Germinal center (tissue), 1 donor: ENCODE measurements at places on chromosomes 1 and 21.

- no peak for DNase-seq
Observed at GRCh38 chr1:3561702-3562101, 49.6 kb downstream of the MEGF6 start.

GRCh38 chr1:145961109-145961424 lies 3.2 kb upstream of the LIX1L start:
- no peak for DNase-seq

DNA sequence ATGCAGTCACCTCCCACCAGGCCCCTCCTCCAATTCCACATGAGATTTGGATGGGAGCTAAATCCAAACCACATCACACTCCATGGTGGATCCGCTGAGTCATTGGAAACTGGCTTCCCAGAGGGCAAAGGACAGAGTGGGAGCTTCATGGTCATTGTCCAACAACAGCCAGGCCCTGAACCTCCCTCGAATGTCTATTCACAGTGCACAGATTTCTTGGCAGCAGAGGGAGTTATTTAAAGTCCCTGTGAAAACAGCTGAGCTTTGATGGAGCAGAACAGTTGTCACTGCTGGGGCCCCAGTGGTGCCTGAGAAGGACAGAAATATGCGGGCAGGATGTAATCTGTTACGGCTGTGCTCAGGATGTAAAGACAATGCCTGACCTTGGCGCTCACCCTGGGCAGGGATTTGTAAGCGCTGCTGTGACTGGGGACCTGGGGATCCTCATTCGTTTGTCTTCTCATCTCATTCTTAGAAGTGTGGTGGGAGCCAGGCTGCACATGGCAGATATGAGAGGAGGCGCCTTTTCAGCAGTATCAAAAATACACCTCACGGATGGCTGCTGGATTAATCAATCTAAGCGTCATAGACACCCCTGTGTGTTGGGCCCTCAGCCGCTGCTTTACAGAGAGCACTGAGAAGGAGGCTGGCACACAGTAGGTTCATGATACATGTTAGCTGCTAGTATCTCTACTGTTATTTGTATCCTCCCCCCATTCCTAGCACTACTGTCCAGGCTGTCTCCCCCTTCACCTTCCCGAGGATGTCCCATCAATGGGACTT lies 439.4 kb downstream of the PTPRU start:
- DNase-seq = no peak

DNA sequence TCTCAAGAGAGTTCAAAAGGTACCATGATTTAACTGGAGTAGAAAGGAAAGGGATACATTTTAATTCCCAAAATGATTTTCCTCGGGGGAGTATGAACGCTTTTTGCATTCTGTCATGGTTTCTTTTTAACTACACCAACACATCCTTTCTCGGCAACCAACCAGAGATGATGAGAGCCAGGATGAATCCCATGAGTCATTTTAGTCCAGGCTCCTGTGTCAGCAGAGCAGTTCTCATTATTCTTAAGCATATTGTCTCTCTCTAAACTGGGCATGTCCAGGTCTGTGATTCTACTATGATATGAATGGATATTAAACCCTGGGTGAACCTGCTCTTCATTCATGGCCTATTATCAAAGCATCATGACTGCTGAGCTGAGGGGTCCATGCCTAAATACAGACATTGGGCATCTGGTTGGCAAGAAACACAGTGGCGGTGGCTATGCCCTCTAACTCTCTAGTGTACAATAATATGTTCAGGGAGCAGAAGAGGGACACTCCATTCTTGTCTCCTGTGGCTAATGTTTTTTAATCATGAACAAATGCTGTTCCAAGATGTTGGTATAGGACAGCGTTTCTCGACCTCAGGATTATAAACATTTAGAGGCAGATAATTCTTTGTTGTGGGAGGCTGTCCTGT lies 124.3 kb upstream of the ESRRG start:
- no peak for DNase-seq

DNA sequence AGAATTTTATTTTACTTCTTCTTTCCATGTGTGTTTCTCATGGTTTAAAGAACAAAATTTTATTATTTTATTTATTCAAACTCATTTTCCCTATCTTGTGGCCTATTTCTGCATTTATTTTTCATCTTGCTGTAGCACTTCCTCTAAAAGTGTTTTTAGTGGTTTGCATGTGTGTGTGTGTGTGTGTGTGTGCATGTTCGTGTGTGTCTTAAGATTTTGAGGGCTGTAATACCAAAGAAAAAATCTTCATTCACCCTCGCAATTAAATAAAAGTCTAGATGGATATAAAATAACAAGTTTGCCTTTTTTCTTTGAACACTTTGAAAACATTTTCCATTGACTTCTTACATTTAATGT lies 24.6 kb upstream of the FCRL3 start:
- no peak for DNase-seq

- DNase-seq = no peak
Observed at GRCh38 chr1:69485616-69486015, 82.1 kb upstream of the LRRC7 start.

GRCh38 chr1:117241512-117241911 lies 30.8 kb upstream of the VTCN1 start:
- DNase-seq = no peak

GRCh38 chr1:40153073-40153770 lies 8.0 kb upstream of the RLF start:
- peak; percentile 40 for DNase-seq

DNA sequence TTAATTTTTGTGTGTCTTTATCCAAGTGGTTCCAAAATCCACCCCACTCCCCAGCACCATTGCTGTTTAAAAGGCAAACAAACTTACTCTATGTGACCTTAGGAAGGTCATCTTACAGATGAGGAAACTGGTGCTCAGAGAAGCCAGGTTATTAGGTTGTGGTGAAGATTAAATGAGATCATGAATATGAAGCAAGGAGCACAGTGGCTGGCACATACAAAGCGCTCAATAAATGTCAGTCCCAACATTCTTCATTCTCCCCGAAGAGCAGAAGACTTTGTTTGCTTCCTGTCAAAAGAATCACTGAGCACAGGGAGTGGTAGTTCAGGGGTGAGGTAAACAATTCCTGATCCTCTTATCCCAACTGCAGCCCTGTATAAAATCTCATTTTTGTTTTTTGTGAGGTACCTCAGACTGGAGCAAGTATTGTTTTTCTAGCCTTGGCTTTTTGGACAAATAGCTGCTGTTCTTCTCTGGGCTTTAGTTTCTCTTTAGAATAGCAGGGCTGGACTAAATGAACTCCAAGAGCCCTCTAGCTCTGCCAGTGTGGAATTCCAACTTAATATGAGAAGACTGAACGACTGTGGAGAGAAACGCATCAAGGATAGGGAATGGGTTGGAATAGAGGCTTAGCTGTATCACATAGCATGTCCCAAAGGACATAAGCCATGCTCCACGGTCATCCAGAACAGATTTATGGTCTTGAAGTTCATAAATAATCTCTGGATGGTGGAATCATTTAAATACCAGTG lies 455.3 kb upstream of the USP24 start:
- no peak for DNase-seq

- no peak for DNase-seq
Observed at GRCh38 chr21:33019885-33020557, 5.7 kb upstream of the OLIG2 start.

GRCh38 chr1:85502625-85503083 lies 37.7 kb upstream of the DDAH1 start:
- DNase-seq = no peak

DNA sequence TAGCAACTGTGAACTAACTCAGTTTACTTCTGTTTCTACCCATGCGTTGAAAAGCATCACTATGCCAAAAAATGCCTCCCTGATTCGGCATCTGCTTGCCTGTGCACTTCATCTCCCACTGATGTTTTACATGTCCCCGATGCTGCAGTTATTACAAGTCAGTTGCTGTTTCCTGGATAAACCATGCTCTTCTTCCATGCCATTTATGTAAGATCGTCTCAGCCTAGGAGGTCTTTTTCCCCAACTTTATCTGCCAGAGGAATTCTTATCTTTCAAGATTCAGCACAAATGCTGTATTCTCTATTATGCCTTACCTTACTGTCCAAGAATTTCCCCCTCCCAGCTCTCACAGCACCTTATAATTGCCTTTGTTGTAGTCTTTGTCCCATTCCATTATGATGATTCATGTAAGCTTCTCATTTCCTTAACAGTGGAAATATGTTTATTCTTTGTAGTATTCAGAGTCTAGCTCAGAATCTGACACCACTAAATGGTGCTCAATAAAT lies 30.0 kb downstream of the PRKACB start:
- no peak for DNase-seq

GRCh38 chr1:41728403-41729202 lies 190.1 kb downstream of the HIVEP3 start:
- peak; percentile 74 for DNase-seq

DNA sequence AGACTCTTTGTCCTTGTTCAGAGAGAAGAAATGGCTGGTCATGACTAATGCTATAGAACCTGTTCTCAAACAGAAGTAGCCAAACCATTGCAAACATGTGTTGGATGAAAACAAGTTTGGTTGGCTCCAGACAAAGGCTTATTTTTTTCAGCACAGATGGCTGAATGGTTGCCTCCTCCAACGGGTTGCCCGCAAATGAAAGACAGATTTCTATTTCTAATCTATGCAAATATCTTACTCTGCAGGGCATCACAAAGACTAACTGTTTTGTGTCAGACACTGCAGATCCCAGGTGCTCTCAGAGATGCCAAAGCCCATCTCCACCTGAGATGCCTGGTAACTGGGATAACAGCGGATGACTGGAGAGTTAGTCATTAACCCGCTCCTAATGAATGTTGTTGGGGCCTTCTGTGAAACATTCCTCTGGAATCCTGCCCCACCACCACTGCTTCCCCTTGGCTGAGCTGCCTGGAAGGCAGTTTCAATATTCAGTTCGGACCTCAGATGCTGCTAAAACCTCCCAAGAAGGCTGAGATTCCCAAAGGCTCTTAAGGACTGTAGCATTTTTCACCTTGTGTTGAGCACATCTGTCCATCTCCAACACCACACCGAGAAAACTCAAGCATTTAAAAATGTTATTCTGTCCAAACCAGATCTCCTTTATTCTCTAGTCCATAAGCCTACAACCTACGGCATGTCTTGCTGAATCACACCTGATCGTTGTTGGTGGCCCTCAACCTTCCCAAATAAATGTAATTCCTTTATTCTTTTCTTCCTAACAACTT lies 104.4 kb downstream of the PTPN14 start:
- DNase-seq = peak; percentile 24

- no peak for DNase-seq
Observed at GRCh38 chr21:44379991-44380865, 26.8 kb downstream of the TRPM2 start.

DNA sequence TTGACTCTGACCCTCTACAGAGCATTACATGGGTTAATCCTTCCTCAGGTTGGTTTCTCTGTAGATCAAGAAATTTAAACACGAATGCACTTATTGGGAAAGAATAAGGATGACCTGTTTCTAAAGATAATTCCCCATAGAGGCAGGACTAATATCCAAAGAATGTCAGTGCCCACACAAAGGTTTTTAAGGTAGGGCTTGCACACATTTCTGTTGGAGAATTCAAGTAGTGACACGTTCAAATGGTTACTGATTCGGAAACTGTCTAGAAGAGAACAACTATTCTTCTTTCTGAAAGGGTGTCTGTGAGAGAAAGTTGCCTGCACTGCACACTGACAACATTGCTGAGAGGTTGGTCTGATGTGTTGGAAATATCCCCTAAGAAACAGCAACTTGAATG lies 167.3 kb downstream of the ZNF326 start:
- DNase-seq = no peak

DNA sequence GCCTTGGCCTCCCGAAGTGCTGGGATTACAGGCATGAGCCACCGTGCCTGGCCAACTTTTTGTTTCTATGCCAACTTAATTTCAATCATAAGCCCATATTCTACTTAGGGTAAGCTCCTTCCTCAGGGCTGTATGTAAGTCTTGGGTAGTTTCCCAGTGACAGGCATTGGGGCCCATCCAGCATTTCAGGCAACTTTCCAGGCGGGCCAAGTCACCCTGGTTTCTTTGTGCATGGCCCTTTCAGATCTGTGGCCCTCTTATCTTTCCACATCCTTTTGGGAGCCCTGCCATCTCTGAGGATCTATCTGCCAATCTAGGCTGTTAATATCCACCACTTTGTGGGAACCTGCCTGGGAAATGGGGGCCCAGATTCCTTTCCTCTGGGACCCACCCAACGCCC lies 58.7 kb downstream of the TNN start:
- DNase-seq = no peak

GRCh38 chr21:35438643-35439404 lies 389.7 kb upstream of the RUNX1 start:
- peak; percentile 5 for DNase-seq

DNA sequence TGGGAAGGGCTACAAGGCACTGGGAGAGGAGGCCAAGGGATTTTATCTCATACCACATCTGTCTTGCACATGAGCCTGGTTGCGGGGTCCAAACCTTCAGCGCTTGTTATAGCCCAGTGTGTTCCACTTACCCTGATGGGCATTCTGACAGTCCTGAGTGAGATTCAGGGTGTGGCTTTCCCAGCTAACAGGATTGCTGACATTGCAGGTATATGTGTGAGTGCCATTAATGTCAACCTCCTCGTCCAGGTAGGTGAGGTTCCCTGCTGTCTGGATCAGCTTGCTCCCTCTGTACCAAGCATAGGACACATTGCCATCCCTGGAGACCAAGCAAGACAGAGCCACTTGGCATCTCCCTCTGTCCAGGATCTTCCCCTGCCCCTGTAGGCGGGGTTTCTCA lies 21.6 kb downstream of the CD244 start:
- no peak for DNase-seq

GRCh38 chr1:40699787-40700186 lies 8.3 kb downstream of the NFYC start:
- peak; percentile 62 for DNase-seq

DNA sequence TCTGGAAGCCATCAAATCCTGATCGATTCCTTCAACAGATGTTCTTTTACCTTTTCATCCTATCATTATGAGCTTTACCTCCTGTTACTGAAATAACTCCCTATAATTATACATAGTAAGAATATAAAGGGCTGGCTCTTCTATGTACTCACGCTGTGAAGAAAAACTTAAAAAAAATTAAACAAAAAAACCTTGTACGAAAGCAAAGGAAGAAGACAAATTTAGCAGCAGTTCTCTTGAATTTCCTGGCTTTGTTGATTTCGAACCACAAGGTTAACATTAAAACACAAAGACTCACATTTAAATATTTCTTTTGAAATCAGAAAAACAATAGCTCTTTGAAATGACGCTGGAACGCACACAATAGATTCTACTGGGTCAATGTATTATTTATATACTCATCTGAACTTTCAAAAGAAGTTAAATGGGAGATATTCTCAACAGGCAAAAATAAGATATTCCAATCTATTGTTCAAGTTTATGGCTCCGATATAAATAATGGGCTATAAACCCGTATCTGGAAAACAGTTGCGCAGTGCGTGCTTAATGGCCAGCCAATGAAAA lies 13.6 kb upstream of the SPEN start:
- no peak for DNase-seq

- DNase-seq = no peak
Observed at GRCh38 chr1:112852276-112852675, 103.7 kb downstream of the SLC16A1 start.
